Stimulated activated CD4-positive, alpha-beta T cell treated with anti-CD3 and anti-CD28 coated beads, Interleukin-1b, Interleukin-23, amount 100 ng/mL, for 48 hours (primary cell): ENCODE measurements at places on chromosomes 16 and 17.

DNA sequence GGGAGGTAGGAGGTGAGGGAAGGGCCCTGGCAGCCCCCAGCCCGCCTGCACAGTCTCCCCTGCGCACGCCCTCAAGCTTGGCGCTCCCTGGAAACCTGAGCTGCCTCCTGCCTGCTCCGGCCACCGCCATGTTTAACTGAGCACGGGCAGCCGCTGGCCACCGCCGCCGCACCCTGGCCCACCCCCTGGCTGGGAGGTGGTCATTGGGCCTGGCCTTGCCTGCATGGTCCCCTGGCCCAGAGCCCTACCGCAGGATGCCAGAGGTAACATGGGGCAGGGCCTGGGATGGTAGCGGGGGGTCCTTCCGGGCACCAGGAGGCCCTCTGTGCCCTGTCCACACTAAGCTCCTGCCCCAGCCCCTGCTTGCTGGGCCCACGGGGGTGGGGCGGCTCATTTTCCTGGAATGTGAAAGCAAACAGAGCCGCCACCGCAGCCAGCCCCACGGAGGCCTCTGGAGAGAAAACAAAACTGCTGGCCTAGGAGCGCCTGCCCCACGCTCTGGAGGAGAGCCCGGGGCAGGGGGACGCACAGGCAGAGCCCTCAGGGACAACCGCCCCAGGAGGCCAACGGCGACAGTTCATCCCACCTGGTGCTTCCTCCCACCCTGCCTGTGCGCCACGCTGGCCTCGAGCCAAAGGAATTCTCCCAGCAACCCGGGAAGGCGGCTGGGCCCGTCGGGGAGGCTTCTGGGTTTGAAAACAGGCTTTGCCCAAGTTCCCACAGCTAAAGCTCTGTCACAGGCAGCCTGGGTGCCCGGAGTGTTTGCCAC lies 8.9 kb downstream of the NHERF2 start:
- no peak for DNase-seq

DNA sequence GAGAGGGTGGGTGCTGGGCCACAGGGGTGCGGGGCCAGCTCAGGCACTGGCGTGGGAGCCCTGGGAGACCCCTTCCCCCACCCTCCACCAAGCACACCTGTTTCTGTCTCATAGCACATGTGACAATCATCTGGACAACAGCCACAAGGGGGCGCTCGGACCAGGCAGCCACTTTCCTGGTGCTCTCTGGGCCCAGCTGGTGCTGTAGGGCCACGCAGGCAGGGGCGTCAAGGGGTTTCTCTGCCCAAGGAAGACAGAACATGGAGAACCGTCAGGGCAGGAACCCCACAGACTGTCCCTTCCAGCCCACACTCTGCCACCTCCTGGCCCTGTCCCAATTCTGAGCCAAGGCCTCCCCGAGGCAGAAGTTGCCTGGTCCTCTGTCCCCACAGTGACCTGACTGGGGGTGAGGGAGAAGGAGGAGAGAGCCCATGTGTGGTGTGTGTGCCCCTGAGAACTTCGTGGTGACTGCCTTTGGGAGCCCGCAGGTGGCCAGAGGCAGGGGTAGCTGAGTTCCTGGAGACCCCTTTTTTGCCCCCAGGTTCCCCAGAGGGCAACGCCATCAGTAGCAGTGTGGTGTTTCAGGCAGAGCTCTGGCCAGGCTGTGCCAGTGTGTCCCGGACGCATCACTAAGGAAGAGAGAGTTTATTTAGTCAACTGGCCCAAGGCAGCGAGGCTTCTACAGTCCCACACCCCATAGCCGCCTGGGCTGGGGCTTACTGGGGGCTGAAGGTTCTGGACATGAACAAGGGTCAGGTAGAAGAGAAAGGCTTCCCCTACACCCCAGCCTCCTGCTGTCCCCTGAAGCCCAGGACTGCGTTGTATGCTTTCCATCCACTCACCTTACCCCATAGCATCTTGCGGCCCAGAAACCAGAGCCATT lies 3.1 kb upstream of the SETD6 start:
- DNase-seq, result peak; percentile 83

DNA sequence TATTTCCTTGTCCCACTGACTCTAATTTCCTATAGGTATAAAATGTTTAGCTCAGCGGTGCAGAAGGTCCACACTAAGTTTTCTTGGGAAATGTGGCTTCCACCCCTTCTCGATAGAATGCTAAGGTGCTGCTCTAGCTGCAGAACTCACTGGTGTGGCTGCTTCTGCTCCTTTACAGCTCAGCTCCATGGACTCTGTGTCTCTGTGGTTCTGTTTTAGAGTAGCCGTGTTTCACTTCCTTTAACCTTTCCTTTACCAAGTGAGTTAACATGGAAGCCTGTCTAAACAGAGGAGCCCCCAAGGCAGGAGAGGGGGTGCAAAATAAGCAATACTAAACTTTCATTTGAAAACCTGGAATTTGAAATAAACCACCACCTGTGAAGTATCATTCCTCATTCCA lies 65.3 kb downstream of the SPECC1 start:
- DNase-seq, result no peak

- DNase-seq, result no peak
Observed at GRCh38 chr17:78174346-78174869, 6.0 kb downstream of the SYNGR2 start.

- DNase-seq, result no peak
Observed at GRCh38 chr17:63635787-63636186, 13.6 kb downstream of the MAP3K3 start.

GRCh38 chr17:7043182-7043496 lies 753 bp downstream of the SLC16A11 start:
- no peak for DNase-seq

- DNase-seq, result no peak
Observed at GRCh38 chr17:4059656-4060055, 83.2 kb downstream of the ZZEF1 start.

GRCh38 chr17:18261146-18261515 lies 669 bp downstream of the MIEF2 start:
- DNase-seq, result peak; percentile 48

GRCh38 chr16:6645768-6646568 lies 686.7 kb upstream of the RBFOX1 start:
- no peak for DNase-seq

GRCh38 chr17:71337938-71338337 lies 782.9 kb upstream of the SOX9 start:
- DNase-seq, result no peak

- no peak for DNase-seq
Observed at GRCh38 chr17:62867303-62867702, 59.2 kb upstream of the MARCHF10 start.

DNA sequence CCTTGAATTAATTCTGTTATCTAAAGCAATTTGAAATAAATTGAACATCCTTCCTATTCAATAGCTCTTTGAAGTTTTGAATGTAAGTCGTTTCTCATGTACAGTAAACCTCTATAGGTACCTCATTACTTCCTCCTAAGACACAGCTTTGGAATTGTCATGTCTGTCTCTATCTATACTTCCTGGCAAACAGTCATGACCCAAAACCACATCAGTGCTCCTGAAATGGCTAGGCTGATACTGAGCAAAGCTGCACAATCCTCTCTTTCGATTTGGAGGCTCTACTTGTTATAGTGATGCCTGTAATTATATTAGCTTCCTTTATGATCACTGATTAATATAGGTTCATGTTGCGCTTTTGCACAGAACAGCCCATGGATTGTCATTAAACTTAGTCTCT lies 110.1 kb downstream of the ADAMTS18 start:
- no peak for DNase-seq

DNA sequence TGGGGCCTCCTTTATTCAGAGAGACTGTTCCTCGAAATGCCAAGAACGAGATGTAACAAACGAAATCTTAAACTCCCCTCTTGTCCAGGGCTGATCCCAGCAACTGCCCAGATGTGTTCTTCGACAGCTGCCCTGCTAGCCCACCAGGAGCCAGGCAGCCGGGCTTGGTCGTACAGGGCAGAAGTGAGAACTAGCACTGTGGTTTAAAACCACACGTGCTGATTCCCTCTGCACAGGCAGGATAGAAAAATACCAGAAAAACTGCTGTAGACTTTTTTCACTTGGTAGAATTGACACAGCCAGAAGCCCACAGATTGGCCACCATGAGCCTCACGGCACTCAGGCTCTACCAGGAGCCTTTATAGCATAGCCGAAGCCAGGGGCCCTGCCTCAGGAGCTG lies 33.1 kb downstream of the PLD6 start:
- DNase-seq, result no peak

DNA sequence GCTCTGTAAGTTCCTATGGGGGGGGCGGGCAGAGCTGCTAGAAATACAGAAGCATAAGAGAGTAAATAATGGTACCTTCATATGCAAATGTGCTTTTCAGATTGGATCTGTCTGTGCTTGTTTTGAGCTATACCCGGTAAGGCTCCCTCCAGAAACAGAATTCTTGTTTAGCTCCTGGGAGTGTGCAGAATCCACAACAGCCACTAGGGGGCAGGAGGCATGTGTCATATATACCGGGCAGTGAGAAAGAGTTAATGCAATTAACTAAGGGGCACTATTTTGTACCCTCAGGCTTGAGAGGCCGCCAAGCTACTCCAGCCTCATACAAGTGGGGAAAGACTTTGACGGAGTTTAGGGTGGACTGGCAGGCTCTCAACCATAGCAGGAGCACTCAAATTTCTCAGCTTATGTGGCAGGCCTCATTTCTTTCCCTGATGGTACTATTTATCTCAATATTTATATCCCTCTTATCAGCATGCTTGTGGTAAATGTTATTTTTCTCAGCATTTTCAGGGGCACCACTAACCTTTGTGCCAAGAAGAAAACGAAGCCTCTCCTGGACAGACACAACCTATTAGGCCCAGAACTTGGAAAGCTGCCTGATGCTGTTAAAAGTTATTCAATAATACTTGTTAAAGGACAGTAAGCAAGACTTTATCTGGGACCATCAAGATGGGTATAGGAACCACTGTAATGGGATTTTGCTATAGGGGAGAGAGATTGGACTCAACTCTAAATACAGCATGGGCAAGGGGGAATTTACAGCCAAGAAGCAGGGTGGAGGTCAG lies 10.7 kb upstream of the CENPV start:
- peak; percentile 75 for DNase-seq

GRCh38 chr17:64133546-64134215 lies 3.7 kb upstream of the ERN1 start:
- DNase-seq, result no peak

- no peak for DNase-seq
Observed at GRCh38 chr16:67040906-67041305, 12.0 kb downstream of the CBFB start.

- no peak for DNase-seq
Observed at GRCh38 chr16:66369055-66369592, 2.6 kb downstream of the CDH5 start.

DNA sequence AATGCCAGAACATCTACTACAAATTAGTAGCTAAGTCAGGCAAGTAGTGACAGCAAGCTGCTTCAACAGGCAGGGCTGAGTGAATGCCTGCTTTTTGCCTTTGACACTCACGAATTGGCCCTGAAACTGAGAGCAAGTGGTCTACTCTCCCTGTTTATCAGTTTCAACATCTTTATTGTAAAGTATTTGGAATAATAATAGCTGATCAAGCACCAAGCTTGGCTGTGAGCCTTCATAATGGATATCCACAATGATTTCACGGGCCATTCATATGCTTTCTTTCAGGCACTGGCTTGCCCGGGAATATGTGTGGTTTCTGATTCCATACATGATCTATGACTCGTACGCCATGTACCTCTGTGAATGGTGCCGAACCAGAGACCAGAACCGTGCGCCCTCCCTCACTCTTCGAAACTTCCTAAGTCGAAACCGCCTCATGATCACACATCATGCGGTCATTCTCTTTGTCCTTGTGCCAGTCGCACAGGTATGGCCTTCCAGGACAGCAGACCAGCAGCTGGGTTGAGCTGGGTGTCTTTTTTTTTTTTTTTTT lies 5.2 kb downstream of the TLCD3A start:
- DNase-seq, result no peak

DNA sequence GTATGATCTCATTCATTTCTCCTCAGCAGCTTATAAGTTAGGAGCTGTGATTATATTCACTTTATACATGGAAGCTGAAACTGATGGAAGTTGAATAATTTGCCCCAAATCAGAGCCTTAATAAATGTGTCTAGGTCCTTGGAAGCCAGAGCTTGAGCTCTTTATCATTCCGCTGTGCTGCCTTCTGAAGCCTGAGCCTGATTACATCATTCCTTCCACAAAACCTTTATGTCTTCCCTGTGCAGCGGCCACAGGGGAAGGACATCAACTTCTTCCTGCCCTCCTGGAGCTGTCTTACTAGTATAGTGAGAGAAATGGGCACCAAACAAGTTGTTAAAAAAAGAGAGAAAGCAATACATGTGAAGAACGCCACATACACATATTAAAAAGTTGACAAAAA lies 6.8 kb downstream of the TNRC6C start:
- no peak for DNase-seq

DNA sequence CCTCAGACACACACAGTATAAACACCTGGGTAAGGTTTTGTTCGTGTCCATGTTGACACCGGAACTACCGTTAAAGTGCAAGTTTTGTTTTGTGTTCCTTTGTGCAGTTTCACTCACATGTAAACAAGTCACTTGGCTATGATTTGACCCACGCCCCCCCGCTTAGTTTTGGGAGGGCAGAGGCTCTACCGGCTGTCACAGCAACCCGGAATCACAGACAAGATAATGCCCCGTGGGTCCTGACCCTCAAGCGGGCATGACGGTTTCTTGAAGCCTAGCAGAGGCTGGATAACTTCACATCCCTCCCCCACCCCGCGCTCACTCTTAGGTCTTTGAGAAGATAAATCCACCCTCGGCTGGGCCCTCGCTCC lies 1.7 kb downstream of the RASD1 start:
- DNase-seq, result no peak

- DNase-seq, result no peak
Observed at GRCh38 chr16:2150418-2151187, 2.2 kb downstream of the RAB26 start.
